Fibroblast of skin of back (primary cell): ENCODE measurements at places on chromosomes 1 and 21.

DNA sequence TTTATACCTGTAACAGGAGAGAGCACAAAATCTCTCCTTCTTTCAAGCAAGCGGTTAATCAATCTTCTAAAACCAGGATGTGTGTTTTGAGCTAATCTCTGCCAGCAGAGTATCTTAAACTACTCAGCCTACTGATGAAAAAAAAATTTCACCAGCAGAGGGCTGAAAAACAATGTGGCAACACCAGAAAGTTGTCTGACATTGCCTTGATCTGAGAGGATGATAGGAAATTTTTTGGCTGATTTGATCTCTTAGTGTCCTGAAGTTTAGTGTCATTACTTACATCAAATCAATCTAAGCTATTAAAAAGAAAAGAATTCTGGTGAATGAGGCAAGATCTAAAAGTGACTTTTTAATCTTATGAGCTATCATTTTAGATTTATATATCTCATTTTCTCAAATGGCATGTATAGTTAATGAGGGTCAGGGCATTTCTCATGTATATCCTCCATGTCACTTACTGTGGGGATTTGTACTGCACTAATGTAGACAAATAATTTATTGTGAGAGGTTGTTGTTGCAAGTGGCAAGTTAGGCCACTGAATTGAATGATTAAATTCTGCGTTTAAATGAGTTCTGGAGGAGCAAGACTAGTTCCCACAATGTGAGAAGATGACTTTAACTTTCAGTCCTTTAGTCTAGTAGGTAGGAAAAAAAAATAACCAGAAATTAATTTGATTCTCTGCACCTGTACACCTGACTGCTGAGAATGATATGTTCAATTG lies 10.9 kb downstream of the ADAMTS1 start:
- no peak for DNase-seq

DNA sequence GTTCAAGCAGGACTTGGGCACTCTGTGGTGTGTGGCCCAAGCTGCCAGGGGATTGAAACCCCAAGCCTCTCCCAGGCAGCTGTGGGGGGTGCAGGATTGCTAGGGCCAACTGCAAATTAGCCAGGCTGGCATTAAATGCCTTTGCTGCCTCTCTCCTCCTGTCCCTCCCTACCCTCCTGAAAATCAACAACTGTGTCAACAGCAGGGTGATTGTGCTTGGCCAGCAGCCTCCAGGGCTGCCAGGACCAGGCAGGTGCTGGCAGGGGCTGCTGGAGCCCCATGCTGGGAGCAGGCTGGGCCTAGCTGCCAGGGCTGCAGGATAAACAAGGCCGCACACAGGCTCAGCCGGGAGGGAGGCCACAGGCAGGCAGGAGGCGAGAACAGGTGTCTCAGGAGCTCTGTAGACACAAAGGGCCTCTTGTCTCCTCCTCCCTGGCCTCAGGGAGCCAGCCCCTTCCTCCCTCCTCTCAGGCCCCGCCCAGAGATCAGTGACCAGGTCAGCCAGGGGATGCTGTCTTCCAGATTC lies 11.4 kb downstream of the SOX13 start:
- no peak for DNase-seq

DNA sequence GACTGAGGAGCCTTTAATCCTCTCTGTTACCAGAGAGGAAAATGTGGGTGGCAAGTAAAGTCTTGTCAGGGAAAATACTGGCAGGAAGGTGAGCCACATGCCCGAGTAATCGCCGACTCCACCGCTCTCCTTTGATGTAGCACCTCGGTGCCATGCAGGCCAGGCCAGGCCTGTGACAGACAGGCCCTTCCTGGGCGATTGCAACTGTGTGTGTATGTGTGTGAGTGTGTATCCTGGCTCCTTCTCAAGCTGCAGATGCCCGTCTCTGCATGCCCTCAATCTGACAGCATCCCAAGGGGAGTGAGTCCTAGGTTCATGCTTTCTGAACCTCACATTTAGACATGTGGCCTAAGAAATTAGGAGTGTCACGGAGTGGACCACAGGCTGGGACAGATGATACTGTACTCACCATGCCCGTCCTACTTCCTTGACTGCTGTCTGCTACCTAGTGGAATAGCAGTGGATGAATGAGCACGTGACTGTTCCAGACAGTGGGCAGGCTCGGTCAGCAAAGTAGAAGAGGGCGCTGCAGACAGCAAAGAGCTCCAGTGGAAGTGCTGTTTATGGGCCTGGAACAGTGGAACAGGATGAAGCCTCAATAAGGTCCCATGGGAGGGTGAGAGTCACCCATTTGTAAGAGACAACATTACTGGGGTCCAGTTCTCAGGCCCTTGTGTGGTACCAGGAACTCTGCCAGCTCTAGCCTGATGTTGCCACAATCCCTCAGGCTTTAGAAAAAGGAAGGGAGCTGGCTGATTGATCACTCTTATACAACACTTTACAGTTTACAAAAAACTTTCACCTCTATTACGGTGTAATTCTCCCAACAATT lies 25.3 kb downstream of the SERTAD4 start:
- no peak for DNase-seq

- DNase-seq, result no peak
Observed at GRCh38 chr1:15707239-15707925, 23.3 kb downstream of the PLEKHM2 start.

- no peak for DNase-seq
Observed at GRCh38 chr1:165215676-165216075, 140.8 kb downstream of the LMX1A start.

GRCh38 chr1:156627313-156627880 lies 8.2 kb downstream of the HAPLN2 start:
- peak; percentile 63 for DNase-seq

DNA sequence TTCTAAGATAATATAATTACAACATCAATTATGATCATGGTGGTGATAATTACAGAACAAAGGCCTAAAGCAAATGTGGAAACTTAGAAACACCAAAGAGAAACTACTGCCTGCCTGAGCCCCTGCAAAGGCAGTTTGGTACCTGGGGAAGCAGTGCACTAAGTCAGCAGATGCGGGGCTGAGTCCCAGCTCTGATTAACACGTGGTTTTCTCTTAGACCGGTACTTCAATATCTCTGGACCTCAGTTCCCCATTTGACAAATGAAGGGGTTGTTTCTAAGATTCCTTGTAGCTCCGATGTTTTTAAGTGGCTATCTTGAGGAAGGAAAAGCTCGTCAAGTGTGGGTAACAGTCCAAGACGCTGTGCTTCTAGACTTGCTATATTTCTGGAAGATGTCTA lies 16.7 kb upstream of the PLEKHA6 start:
- no peak for DNase-seq

DNA sequence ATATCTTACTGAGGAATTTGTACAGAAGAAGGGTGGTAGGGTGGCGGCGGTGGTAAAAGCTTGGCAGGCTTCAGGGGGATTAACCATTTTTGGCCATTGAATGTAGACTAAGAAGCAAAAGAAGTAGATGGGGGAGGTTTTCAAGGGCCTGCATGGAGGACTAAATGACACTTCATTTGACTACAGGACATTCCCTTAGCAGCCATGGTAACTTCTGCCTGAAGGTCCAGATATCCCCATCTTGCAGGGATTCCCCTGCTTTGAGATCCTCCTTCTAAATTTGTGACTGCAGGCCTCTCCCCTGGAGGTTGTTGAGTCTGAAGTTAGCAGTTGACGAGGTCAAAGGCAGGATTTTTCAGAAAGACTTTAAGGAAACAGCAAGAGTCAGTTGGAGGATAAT lies 4.8 kb downstream of the VASH2 start:
- DNase-seq, result no peak

DNA sequence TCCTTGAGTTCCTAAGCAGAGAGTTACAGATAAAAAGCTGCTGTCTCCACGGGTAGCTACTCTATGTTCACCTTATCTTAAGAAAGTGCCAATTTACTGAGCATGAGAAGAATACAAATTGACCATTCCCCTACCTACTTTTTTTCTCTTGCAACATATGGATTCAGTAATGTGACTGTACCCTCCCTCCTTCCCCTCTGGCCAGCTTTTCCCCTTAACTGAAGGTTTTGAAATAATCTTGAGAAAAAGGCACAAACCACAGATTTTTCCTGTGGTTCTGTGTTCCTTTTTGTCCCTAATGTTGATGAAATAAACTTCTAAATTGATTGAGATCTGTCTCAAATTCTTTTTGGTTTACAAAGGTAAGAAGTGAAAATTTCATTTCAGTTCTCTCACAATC lies 2.6 kb upstream of the CD2 start:
- no peak for DNase-seq

GRCh38 chr1:161473348-161473747 lies 31.9 kb upstream of the FCGR2A start:
- no peak for DNase-seq

DNA sequence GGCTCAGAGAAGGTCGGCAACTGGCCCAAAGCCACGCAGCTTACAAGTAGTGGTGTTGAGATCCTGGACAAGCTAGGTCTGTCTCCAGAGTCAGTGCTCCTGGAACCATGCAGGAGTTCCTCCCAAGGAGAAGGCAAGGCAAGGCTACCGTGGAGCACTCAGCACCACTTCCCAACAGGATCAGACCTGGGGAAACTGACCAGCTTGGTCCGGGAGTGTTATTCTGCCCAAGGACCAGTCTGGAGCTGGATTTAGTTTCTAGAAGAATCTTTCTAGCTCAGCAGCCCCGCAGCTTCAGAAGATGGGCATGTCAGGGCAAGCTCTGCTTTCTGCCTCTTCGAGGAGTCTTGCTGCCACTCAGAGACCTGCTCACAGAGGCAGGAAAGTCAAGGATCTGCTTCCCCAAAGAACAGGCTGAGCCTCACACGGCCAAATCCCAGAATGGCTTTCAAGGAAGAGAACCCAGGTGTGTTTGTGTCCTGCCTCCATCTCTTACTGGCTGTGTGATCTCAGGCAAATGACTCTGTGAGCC lies 302.8 kb downstream of the MATN1 start:
- no peak for DNase-seq

DNA sequence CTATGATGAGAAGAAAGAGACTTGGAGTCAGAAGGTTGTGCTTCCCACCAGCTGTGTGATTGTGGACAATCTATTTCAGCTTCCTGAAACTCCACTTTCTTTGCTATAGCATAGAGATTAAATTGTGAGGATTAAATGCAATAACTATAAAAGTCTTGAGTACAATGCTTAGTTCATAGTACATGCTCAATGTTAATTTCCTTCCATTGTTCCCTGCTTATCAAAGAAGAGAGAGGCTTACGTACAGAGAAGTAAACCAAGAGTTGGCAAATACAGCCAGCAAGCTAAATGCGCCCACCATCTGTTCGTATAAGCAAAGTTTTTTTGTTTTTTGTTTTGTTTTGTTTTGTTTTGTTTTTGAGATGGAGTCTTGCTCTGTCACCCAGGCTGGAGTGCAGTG lies 317.9 kb upstream of the NFIA start:
- no peak for DNase-seq

DNA sequence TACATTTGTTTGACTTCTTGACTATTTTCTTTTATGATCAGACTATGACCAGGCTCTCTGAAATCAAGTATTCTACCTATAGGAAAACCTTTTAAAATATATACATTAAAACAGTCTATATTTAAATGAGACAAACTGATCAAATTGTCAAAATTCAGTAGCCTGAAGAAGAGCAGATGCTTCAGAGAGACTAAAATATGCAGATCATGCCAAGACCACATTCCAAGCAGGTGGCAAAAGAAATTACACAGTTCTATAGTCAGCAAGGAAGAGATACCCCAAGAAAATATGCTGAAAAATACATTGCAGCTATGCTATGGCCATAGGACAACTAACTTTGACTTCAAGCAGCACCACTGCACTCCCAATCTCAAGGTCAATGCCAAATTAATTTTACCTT lies 3.5 kb downstream of the LPGAT1 start:
- DNase-seq, result no peak
